ENCODE measurements at places on chromosomes 3 and 15.

DNA sequence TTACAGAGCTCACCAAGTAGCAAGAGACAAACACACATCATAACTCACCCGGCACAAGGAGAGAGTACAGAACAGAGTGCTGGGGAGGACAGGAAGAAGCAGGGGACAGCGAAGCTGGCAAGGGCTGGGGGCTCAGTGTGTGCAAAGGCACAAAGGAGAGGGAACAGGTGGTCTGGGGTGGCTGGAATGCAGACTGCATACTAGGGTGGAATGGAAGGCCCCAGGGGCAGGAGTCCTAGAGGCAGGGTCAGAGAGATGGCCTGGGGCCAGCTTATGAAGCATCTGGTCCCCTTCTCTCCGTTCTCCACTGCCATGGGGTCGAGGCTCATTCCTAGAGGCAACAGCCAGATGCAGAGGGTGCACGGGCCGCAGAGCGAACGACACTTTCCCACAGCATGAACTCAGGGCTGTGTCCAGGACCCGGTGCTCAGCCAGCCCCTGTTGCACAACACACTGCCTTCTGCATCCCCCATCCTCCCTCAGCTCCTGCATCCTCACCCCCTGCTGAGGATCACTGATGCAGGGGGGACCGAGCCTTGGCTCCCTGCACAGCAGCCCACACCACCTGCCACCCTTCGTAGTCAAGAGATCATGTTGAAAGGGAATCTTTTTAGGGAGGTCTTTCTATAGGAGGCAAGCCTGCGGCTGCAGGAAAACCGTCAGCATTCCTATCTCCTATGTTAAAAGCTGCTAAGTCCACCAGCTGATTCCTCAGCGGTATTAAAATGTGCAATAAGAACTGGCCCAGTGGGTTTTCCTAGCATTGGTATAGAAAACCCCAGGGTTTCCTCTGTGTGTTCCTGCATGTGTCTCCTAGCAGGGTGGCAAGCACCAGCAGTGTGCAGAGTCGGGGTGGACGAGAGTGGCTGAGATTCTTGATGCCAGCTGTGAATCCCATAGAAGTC, 293.5 kb downstream of the UACA start:
- DNase-seq, result no peak

DNA sequence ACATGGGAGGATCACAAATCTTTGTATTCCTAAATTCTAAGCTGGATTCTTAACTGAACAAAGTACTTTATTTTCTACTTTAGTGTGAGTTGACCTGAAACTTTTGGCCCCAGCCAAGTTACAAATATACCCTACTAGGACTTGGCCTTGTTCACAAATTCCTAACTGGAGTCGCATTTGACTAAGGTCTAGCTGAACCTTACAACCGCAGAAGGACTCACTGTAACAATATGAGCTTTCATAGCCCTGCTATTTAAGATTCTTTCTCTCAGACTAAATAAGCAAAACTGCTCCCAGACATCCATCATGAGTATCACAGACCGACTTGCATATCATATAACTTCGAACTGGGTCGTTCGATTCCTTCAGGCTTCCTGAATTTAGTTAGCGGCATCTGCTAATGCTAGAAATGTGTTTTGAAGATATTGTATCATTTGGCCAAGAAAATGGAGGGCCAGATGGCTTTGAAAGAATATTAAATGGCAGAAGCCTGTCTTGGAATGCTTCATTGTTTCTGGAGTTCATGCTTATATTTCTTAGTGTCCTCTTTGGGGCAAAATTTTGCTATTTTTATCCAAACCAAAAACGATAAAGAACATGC, 28.4 kb upstream of the ADAMTS9 start:
- DNase-seq, result no peak

DNA sequence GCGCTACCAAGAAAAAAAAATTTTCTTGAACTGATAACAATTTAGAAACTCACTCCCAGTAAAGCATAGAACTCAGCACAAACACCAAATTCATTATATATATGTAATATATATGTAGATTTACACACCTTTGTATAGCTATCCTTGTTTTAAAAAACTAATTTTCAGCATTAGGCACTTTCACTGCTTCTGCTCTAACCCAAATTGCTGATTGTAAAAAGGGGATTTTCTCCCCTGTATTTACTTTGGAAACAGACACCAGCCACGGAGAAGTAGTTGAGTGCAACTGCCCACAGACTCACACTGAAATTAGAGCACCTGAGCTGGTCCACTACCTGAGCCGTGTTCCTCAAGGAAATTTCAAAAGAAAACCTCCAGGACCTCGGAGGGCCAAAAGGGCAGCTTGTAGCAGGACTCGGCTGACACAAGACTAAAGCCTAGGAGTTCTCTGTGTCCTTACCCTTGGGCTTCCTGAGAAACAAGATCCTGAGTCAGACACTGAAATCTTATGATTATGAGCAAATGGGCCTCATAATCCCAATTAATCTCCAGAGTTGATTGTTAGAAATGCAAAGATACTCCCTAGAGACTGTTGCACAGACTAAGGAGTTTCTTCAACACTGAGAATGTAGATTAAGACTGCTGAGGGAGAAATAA, 106.0 kb downstream of the TNIK start:
- DNase-seq, result no peak

DNA sequence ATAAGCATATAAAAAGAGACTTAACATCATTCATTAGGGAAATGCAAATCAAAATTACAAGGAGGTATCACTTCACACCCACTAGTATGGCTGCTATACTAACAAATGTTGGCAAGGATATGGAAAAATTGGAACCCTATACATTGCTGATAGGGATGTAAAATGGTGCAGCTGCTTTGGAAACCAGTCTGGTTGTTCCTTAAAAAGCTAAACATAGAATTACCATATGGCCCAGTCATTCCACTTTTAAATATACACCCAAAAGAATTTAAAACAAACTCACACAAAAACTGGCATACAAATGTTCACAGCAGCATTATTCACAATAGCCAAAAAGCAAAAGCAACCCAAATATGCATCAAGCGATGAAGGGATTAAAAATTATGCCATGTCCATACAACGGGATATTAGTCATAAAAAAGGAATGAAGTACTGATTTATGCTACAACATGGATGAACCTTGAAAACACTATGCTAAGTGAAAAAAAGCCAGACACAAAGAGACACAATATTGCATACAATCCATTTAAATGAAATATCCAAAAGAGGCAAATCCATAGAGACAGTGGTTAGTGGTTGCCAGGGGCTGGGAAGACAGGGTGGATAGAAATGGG, 118.3 kb downstream of the OSBPL10 start:
- no peak for DNase-seq

DNA sequence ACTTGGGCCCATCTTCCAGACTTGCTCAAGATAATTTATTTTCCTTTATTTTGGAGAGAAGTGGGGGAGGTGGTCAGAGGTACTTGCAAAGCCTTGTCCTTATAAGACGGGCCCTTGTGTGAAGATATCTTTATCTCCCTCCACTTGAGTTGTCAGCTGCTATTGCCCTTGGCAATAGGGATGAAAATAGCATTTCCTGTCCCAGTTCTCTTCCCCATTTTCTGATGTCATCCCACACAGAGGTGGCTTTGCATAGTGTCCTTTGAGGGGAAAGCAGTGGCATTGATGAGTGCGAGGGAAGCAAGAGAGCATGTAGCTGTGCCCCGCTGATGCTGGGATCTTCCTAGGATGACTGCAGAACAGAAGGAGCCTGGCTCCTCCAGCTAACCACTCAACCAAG, 41.9 kb upstream of the TUBGCP5 start:
- no peak for DNase-seq

DNA sequence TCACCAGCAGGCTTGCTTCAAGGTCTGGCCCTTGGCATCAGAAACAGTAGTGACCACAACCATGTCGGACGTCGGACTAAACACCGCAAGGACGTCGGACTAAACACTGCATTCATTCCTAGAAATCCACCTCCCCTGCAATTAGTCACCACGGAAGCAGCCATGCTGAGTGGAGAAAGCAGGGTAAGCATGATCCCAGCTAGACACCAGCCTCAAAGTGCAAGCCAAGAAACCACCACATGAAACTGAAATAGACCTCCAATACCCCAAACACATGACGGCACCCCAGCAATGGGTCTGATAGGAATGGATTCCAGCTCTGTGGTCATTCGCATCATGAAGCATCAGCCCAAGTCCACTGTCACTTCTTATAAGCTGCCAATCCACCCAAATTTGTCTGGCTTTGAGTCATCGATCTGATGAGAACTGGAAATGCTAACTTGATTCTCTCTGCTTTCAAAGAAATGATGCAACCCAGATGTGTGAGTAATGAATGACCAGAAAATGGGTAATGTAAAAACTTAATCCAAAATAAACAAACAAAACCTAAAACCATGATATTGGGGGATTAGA, 348.3 kb upstream of the TMCO5A start:
- no peak for DNase-seq

GRCh38 chr3:141746962-141747361, 8.9 kb downstream of the RNF7 start:
- no peak for DNase-seq

- no peak for DNase-seq
Observed at GRCh38 chr3:71607364-71607763, 23.8 kb upstream of the FOXP1 start.

DNA sequence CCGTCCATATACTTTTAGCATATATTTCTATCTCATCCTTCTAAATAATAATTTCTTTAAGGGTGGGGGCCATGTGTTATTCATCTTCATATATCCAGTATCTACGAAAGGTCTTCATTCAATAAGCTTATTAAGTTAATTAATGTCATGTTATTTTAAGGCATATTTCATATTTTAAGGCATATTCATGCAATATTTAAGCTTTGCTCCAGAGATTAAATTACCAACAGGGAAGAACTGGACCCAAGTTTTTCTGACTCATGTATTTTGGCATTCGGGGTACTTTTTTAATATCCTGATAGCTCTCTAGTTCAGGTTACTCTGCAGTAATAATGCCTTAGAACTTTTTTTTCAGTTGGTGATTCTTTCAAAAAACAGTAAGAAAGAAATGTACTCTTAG, 27.4 kb downstream of the PHC3 start:
- DNase-seq, result no peak

GRCh38 chr15:58165661-58166060, 27.5 kb downstream of the AQP9 start:
- DNase-seq, result no peak

- DNase-seq, result no peak
Observed at GRCh38 chr3:154936196-154936595, 143.9 kb upstream of the MME start.

- DNase-seq, result no peak
Observed at GRCh38 chr15:37873336-37873735, 61.1 kb upstream of the TMCO5A start.

DNA sequence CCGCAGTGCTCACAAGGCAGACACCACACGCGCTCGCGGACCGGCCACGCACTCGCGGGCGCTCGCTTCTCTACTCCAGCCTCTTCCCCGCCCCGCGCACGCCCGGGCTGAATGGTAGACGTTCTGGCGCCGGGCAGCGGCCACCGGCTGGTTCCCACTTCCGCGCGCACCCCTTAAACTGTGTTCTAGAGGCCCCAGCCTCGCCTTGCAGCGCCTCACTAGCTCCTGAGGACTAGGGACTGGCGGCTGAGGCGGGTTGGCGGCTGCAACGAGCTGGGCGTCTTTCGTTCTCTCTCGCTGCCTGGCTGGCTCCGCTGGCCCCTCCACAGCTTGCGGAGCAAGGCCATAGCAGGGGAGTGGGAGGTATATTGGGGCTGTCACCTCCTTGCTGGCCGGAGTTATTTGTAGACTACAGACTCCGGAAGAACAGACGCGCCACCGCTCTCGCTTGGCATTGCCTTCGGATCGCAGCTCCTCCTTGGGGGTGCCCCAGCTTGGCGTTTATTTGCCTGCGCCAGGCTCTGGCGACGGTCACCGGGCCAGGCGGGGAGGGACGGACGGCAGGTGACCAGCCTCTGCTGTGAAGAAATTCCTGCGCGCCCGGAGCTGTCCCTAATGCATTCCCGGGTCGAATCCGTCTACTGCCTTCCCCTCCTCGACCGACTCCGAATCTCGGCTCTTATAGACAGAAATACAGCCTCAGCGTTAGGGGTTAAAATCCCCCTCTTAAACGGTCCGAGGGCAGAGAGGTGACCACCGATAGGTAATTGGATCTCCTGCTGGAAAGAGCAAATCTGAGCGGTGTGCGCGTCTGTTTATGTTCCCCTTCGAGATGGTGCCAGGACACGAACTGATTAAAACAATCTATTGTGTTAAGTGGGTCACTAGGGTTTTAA, 1.3 kb downstream of the GREM1 start:
- DNase-seq, result no peak

GRCh38 chr3:48431224-48432029, 1.5 kb upstream of the PLXNB1 start:
- DNase-seq, result no peak

DNA sequence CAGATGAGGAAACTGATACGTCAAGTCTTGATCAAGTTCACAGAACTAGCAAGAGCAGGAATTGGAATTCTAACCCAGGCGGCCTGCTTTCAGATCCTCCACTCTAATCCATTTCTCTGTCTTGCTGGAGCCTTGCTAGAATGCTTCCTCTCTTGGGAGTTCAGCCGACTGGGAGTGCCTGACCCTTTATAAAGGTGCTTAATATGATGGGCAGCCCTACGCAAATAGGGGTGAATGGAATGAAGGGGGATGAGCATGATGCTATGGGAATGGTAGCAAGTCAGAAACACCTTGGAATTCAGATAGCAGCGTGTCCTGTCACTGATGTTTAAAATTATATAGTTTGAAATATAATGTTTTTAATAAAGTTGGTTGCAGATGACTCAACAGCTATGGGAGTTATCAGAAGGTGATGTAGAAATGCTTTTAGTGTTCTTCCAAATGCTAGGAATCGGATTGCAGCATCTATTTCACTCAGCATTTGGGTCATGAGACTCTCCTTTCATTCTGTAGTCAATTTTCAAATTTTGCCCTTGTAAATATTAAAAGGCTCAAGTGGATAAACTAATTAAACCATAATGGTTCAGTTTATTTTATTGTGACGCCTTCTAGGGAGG, 150.7 kb downstream of the FNDC3B start:
- no peak for DNase-seq

DNA sequence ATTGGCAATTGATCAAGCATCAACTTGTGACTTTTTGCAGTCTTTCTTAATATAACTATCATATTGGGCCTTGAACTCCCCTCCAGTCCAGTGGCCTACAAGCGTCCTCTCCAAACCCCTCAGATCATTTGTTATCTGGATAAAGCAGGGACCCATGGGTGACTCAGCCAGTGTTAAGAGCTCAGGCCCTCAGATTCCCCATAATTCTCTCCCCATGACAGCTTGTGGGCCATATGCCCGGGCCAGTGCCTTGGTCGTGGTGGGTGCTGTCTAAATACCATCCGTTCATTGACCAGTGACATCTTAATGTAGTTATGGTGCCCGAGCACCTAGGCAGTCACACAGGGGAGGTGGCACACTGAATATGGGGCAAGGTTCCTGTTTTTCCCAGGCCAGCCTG, 18.1 kb downstream of the MCF2L2 start:
- DNase-seq, result no peak

DNA sequence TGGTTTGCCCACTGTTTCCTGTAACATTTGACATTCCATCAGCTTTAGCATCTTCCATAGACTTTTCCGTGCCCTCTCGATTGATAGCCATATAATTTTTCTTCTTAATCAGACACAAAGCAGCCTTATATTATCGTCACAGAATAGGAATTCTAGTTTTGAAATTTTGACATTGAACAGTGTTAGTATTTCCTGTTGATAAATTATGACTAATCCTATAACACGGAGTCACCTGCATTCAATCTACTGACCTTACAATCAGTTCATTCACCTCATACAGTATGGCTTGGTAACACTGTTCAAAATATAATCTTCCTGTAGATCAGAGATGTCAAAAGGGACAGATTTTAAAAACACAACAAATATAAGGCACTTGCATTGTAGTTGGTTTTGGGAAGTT, 423.7 kb downstream of the C3orf38 start:
- no peak for DNase-seq

All from left renal pelvis (tissue), 4 donors.